ENCODE measurements at places on chromosomes 6 and 20. TPM values are rescaled to one million over a fixed set of nuclear protein-coding genes. Genes with fewer than 3 reads are reported as not detected.

DNA sequence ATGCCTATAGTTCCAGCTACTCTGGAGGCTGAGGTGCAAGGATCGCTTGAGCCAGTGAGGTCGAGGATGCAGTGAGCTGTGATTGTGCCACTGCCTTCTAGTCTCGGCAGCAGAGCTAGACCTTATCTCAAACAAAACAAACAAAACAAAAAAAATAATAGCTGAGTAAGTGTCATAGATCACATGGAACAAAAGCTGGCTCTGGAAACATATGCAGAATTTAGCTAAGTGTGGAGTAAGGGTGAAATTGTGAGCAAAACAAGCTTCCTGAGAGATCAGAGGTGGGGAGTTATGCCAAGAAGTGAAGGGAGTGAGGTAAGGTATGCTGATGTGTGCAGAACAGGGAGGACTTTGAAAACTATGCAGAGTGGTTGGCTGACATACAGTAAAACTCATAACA lies 18.7 kb downstream of the SGK1 start:
- no peak overlapping the region for H3K27ac ChIP-seq
- no peak overlapping the region for H3K4me3 ChIP-seq
- no peaks in the 10 kb centered on the region for H3K36me3 ChIP-seq
- DNase-seq = no peak

DNA sequence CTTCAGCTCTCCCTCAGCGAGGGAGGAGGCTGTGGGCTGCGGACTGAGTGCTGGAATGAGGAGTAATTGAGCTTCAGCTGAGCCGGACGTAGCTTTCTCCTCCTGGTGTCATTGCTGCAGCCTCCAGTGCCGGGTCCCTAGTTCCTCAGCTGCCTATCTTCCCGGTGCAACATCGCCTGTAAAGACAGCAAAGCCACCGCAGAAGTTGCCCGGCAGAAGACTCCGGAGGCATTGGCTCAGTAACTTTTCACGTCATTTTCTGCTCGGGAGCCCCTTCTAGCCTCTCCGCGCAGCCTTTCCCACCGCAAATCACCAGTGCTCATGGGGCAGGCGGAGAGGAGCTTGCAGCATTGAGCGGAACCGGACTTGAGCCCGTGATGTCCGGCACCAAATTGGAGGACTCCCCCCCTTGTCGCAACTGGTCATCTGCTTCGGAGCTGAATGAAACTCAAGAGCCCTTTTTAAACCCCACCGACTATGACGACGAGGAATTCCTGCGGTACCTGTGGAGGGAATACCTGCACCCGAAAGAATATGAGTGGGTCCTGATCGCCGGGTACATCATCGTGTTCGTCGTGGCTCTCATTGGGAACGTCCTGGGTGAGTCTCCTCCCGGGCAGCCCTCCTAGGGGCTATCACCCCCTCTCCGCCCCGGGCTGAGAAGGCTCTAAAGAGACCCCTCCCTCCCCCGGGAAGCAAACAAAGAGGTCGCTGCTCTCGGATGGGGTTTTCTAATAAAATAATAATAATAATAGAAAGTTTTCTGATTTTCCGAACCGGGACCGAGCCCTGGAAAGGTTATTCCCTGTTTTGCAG lies at the start of gene HCRTR2:
Gene HCRTR2, plus strand, starts transcription at position 305 of the 816 bp plus-strand sequence. Its CDS starts 73 bp downstream, at position 378.
- H3K27ac ChIP-seq = no peak within 1 kb of the TSS
- no peaks in the 10 kb centered on the region for H3K36me3 ChIP-seq
- H3K27me3 ChIP-seq = no peaks in the 10 kb centered on the region
- H3K4me3 ChIP-seq = no peak within 1 kb of the TSS
- DNase-seq = no peak

DNA sequence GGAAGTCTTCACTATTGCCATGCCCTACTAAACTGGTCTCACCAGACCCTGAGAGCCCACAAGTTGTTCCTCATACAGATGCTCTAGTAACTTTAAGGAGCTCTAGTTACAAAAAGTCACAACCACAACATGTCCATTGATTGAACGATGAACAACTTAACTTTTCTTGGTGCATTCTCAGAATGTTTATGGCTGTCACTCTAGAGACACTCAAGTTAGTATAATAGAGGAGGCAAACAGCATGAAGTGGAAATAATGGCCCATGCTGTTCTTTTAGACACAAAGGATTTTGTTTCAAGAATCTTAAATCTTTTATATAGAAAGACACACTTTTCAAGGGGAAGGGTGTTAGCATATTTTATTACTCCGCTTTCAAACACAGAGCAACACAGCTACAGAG lies 934.4 kb downstream of the HACE1 start:
- H3K27ac ChIP-seq = no peak overlapping the region
- H3K27me3 ChIP-seq = no peaks in the 10 kb centered on the region
- H3K4me1 ChIP-seq = no peaks in the 10 kb centered on the region
- H3K36me3 ChIP-seq = no peaks in the 10 kb centered on the region
- no peak for DNase-seq

DNA sequence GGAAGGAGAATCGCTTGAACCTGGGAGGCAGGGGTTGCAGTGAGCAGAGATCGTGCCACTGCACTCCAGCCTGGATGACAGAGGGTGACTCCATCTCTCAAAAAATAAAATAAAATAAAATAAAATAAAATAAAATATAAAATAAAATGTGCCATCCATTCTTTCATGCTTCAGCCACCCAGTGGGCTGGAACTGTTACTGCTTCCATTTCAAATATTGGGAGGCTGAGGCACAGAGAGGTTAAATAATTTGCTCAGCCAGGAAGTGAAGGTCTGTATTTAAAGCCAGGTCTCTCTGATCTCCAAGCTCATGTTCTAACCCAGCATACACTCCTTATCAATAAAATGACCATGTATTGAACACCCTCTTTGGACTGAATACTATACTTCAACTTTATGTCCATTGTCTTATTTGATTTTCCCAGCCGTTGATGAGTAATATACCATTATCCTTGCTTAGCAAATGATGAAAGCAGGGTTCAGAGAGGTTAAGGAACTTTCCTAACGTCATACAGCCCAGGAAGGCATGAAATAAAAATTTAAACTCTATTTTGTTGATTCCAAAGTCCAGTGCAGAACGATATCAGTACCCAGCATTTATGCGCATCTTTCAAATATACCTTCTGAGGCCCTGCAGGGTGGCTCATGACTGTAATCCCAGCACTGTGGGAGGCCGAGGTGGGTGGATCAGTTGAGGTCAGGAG lies 25.8 kb upstream of the SLC9A8 start:
- H3K36me3 ChIP-seq = no peaks in the 10 kb centered on the region
- H3K27ac ChIP-seq = no peak overlapping the region
- H3K4me3 ChIP-seq = no peak overlapping the region
- DNase-seq = no peak
- H3K27me3 ChIP-seq = no peaks in the 10 kb centered on the region

GRCh38 chr20:24672886-24673677 lies 203.7 kb downstream of the SYNDIG1 start:
- DNase-seq = no peak
- no peaks in the 10 kb centered on the region for H3K36me3 ChIP-seq
- no peak overlapping the region for H3K4me3 ChIP-seq
- no peaks in the 10 kb centered on the region for H3K27me3 ChIP-seq
- H3K4me1 ChIP-seq = no peaks in the 10 kb centered on the region

GRCh38 chr6:107185391-107185970 lies 70.2 kb upstream of the BEND3 start:
- DNase-seq = no peak
- no peaks in the 10 kb centered on the region for H3K36me3 ChIP-seq
- no peak overlapping the region for H3K4me3 ChIP-seq
- H3K27ac ChIP-seq = no peak overlapping the region
- H3K27me3 ChIP-seq = no peaks in the 10 kb centered on the region

GRCh38 chr6:42970871-42971612 lies 7.9 kb downstream of the PEX6 start:
- no peak overlapping the region for H3K27ac ChIP-seq
- H3K4me1 ChIP-seq = no peaks in the 10 kb centered on the region
- no peak overlapping the region for H3K4me3 ChIP-seq
- H3K36me3 ChIP-seq = no peaks in the 10 kb centered on the region
- DNase-seq = no peak

GRCh38 chr6:35397806-35398418 lies 54.2 kb upstream of the FANCE start:
- no peaks in the 10 kb centered on the region for H3K36me3 ChIP-seq
- H3K27ac ChIP-seq = no peak overlapping the region
- DNase-seq = no peak
- H3K27me3 ChIP-seq = no peaks in the 10 kb centered on the region

The HLA-DQB2 gene
- 0.40 TPM for total RNA-seq

The RIPOR2 gene
- total RNA-seq = 1.8 TPM

The EHMT2 gene
- total RNA-seq = 52.1 TPM
